Stimulated activated CD4-positive, alpha-beta T cell treated with anti-CD3 and anti-CD28 coated beads, Interleukin-1b, Interleukin-23, amount 100 ng/mL, for 1 hour (primary cell): ENCODE measurements at places on chromosomes 13 and 19.
A peak's percentile ranks its signal among the peaks of the same experiment; 100 is the strongest.

GRCh38 chr19:2441096-2441752, 13.8 kb upstream of the TIMM13 start:
- no peak for DNase-seq

GRCh38 chr13:63307228-63307627, 1891.6 kb upstream of the PCDH20 start:
- no peak for DNase-seq

GRCh38 chr13:79686441-79686840, 205.5 kb downstream of the NDFIP2 start:
- no peak for DNase-seq

- DNase-seq: no peak
These were observed 407.7 kb downstream of the LMO7 start for GRCh38 chr13:76043874-76044273.

DNA sequence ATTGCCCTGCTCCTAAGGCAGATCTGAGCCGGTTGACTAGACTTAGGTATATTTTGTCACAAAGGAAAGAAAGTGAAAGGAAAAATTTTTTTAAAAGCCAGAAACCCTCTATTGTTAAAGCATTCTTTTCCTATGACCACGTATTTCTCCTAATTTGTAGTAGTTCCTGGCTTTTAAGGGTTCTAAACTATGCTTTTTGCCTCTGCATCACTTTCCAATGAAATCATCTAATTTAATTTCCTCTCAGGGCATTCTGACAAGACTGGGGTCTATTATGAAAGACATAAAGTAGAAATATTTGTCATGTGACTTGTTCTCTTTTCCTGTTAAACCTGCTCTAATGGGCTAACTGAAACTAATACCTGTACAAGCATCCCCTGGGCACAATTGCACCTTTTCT, 233.0 kb upstream of the PRR20A start:
- DNase-seq: no peak

GRCh38 chr13:97534540-97534939, 100.6 kb downstream of the RAP2A start:
- DNase-seq: no peak

DNA sequence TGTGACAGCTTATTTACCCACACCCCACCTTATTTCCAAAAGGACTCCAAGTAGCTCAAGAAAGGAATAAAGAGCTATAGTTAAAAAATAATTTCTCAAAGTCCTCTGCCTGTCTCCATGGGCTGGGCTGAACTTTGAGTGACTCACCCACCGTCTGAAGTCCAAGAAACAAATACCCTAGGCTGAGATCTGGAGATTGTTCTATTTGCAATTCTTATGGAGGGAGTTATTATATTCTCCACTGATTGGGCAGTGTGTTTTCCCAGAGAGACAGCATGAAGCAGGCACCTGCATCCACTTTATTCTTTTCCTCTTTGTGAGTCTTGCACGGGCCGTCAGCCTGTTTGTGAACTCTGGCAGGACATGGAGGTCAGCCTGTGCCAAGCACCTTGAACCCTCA, 63.2 kb downstream of the SHISA2 start:
- DNase-seq: no peak

DNA sequence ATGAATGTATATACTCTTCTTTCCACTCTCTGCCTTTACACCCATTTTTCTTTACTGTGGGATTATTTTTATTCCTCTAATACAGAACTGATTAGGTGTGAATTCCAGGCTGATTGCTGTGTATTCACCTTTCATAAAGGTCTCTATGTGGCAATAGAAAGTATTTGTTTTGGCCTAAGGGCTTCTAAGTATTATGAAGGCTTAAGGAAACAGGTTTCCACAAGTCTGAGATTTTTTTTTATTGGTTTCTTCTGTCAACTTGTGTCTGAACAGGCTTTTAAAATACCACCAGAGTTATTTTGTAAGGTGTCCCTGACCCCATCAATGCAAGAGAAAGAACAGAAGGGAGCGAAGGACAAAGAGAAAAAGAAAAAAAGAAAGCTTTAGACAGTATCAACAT, 1102.0 kb upstream of the SPRY2 start:
- DNase-seq: no peak

DNA sequence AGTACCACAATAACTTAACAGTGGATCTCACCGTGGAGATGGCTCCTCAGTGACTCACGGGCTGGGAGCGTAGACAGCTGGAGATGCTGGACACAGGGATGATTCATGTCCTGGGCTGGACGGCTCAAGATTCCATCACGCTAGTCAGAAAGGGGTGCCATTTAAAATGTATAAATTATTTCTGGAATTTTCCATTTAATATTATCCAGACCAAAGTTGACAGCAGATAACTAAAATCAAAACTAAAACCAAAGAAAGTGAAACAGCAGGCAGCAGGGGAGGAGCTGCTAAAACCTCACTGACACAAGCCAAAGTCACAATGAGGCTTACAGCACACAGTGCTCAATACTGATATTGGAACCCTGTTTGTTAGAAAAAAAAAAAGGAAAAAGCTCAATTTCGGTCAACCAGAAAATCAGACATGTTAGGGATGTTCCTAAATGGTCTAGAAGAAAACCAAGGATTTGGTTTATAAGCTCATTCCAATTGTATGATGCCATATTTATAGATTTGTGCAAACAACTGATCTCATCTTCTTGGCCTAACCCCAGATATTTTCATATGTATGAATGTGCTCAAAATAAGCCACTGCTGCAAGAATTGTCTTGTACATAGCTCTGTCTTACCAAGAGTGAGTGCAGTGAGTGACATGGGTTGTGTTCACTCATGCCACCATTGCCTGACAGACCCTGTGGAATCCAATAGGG, 111.8 kb downstream of the SACS start:
- no peak for DNase-seq

DNA sequence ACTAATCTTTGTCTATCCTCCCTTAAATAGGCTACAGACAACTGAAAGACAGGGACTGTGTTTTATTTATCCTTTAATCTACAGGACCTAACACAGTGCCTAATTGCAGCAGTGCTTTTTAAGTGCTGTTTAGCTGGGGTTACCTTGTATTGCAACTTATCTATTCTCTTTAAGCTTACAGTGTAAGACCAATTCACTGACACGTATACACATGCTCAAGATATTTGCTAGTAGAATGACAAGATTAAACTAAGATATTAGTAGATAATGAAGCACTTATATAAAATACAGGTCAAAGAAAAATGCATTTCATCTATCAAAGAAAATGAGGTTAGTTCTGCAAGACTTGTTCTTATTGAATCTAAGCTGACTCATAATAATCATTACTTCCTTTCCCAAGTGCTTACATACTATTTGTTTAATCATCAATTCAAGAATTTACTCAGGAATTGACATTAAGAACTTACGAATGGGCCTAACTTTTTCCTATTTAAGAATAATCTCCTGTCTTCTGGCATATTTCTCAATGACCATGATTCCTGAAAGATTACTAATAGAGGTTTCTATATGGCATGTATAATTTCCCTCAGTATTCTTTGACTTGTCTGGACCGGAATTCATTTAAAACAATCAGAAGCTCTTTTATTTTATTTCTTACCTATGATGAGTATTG, 75.8 kb upstream of the MAB21L1 start:
- DNase-seq: no peak

DNA sequence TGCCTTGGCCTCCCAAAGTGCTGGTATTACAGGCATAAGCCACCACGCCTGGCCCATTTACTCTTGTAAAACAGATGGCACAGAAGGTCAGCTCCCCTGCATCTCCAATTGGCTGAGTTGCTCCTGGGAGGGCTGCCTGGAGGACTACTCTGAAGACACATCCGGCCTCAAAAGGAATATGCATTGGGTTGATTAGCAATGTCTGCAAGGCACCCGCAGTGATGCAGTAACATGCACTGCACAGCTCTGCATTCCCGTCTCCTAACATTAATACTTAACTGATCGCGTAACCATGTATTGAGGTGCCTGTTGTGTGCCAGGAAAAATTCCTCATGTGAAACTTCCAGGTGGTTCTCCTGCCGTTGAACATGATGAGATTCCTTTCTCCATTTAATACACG, 5.0 kb downstream of the ELAVL3 start:
- DNase-seq: no peak

DNA sequence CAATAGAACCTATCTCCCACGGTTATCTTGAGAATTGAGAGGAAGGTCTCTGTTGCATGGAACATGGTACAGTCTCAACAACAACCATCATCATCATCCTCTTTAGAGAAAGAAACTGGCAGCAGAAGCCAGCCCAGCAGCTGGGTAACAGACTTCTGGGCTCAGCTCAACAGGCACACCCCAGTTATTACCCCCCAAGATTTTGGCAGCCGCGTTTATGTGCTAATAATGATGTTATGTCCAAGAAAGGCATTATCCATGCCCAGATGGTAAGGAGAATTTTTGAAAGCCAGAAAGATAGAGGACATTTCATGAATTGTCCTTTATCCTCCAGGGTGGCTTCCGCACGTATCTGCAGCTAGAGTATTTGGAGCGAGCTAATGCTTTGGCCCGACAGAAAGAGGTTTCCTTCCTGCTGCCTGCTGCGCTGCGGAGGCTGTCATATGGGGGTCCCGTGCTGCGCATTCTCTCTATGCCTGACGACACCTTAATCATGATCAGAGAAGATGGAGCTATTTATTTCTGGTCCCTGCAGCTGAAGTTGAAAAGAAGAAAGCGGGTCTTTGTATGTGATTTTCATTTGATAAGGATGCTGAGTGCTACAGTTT, 89.9 kb downstream of the TEX26 start:
- no peak for DNase-seq

GRCh38 chr13:60976367-60976766, 439.3 kb downstream of the PCDH20 start:
- DNase-seq: no peak

DNA sequence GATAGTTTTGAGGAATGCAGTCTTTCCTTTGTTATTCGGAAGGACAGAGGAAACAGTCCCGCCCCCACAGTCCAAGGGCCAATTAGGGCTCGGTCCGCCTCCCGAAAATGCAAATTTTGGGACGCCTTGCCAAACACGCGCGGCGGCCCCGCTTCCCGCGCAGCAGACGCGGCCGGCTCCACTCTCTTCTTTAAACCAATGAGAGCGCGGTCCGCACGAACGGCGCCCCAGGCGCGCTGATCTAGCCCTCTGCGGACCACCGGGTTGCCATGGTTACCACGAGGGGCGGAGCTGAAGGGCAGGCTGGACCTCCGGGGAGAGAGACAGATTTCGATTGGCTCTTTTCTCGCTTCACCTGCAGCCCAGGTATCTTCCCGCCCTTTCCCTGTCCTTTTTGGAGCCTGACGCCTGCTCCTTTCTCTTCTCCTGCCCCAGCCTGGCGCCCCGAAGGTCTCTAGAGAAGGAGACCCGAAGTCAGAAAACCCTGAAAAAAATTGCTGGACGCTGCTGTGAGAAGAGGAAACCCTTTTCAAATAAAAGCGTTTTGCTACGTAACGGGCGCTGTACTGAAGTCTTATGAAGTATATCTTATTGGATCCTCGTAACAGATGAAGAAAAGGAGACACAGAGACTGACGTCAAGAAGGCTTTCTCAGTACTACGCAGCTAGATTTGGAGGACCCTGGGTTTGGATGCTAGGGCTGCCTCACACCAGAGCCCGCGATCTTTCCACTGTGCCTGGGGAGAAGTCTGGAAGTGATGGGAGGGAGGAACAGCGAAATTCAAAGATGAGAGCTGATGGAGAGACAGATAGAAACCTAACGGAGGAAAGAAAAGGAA, 2.0 kb downstream of the PTH2 start:
- no peak for DNase-seq

GRCh38 chr13:113904411-113904810, 40.5 kb upstream of the GAS6 start:
- DNase-seq: no peak

GRCh38 chr13:40317980-40318327, 348.5 kb downstream of the FOXO1 start:
- DNase-seq: no peak

DNA sequence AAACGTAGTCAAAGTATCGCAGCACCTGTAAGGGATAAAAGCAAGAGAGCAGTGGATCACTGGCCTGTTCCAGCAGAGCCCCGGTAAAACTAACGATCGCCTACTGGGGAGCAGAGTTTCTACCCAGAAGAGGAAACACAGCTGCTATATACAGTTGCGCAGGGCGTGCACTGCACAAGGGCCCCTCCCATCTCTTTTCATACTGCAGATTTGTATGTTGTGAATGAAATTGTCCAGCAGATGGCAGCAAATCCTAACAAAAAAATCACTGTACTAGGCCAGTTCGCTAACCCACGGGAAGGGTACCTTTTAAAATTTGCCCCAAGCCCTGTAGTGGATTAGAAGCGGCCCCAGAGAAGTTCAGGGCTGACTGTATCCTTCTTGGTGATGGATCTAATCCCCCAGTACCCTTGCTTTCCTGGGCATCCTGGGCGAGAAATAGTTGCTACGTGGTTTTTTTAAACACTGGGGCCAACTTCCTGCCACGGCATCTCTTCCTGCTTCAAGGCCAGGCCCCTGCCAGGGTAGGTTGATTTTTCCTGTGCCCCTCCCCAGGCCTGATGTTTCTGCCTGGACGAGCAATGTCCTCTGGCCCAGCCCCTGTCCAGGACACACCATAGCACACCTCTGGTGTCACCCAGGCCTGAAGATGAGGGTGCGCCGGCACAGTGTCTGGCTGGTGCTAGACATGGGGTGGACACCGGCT, 127.0 kb downstream of the IER2 start:
- DNase-seq: peak; percentile 17

DNA sequence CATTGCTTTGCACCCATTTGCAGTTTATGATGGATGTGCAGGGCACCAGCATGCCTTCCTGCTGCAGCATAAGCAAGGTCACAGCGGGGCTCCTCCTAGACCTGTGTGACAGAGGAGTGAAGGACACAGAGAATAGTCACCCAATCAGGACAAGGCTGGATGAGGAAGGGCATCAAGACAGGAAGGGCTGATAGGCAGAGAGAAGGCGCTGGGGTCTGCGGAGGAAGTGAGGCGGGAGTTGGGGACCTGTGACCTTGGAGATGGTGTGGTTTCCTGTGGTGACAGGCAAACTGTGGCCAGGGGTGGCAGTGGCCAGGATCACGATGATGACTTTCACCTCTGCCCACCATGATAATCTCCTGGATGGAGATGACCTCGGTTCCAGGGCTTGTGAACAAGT, 16.4 kb upstream of the KCTD15 start:
- DNase-seq: no peak

GRCh38 chr19:9060564-9061340, 26.1 kb upstream of the OR1M1 start:
- DNase-seq: no peak

GRCh38 chr19:12202250-12202649, 39.4 kb downstream of the ZNF136 start:
- peak; percentile 35 for DNase-seq

- no peak for DNase-seq
These were observed 177.1 kb downstream of the KCNRG start for GRCh38 chr13:50192272-50192813.

DNA sequence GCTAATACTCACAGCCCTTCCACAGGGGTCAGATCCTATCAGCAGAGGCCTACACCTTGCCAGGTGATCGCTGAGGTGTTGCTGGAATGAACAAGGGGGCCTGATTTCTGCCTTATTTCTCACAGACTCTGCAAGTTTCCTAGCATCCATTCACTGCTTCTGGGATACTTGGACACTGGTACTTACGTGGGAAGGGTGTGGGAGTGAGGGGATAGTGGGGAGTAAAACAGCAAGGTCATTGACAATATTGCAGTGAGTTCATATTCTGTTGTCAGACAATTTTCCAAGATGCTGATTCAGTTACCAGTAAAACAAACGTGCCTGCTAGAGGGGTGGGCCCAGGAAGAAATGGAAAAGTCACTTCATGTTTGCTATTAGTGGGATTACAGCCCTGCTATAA, 276.5 kb downstream of the SHISA2 start:
- DNase-seq: no peak
